ENCODE measurements at places on chromosomes 6 and 20. TPM values are rescaled to one million over a fixed set of nuclear protein-coding genes. Genes with fewer than 3 reads are reported as not detected.

GRCh38 chr20:23042270-23042669, 7.2 kb downstream of the SSTR4 start:
- peaks cover 68% of the 10 kb centered on the region for H3K27me3 ChIP-seq
- H3K36me3 ChIP-seq: peaks cover 6% of the 10 kb centered on the region
- no peak for DNase-seq
- no peak overlapping the region for H3K4me3 ChIP-seq
- peaks cover 4% of the 10 kb centered on the region for H3K4me1 ChIP-seq

DNA sequence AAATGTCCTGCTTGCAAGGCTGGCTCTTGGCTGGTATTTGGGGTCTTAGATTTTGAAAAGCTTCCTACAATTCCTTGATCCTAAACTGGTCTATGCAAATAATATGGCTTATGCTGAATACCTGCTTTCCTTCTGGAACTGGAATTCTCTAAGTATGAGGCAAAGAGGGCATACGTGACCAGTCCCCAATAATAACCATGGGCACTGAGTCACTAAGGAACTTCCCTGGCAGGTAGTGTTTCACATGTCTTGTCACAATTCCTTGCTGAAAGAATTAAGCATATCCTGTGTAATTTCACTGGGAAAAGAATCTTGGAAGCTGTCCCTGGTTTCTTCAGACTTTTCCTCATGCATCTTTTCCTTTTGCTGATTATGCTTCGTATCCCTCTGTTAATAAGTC, 106.5 kb downstream of the MMS22L start:
- no peak overlapping the region for H3K27ac ChIP-seq
- H3K4me1 ChIP-seq: no peaks in the 10 kb centered on the region
- no peak overlapping the region for H3K4me3 ChIP-seq
- no peaks in the 10 kb centered on the region for H3K27me3 ChIP-seq
- peaks cover 5% of the 10 kb centered on the region for H3K36me3 ChIP-seq
- no peak for DNase-seq

DNA sequence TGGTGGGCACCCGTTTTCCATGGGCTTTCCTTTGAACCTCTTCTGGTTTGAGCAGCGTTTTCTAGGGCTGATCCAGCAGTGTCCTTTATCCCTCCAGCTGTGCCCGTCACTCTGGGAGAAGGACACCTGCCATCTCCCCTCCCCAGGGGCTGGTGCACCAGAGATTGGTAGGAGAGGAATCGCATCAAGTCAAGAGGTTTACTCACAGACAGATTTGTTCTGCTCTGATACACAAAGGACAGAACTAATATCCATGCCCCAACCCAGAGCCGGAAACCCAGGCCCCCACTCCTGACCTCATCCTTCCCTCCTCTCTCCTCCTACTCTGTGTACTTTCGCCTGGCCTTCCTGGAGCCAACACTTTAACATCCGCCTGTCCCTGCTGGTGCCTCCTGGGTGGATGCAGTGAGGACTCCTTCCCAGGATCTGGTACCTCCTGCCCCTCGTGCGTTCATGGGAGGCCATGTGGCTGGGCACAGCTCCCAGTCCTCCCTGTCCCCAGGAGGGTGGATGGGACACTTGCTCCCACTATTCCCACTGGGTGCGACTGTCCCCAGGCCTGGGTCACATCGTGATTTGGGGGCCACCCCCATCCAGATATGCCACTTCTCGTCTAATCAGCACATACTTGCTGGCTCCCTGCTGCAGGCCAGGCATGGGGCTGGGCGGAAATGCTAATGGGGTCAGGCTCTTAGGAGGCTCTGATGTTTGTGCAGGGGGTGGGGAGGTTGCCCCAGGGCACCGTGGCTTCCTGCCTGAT, 286.3 kb downstream of the CDH4 start:
- H3K27ac ChIP-seq: no peak overlapping the region
- H3K27me3 ChIP-seq: no peaks in the 10 kb centered on the region
- H3K36me3 ChIP-seq: no peaks in the 10 kb centered on the region
- H3K4me3 ChIP-seq: no peak overlapping the region
- no peak for DNase-seq
- H3K4me1 ChIP-seq: no peaks in the 10 kb centered on the region

- H3K4me3 ChIP-seq: no peak overlapping the region
- no peak overlapping the region for H3K27ac ChIP-seq
- DNase-seq: no peak
- H3K36me3 ChIP-seq: no peaks in the 10 kb centered on the region
- peaks cover 9% of the 10 kb centered on the region for H3K4me1 ChIP-seq
- H3K27me3 ChIP-seq: peaks cover 21% of the 10 kb centered on the region
Observed at GRCh38 chr6:163260111-163260895, 154.2 kb upstream of the QKI start.

GRCh38 chr6:139323511-139324300, 31.9 kb upstream of the TXLNB start:
- peak overlapping the region; percentile 94 for H3K27ac ChIP-seq
- DNase-seq: peak; percentile 78
- peaks cover 16% of the 10 kb centered on the region for H3K36me3 ChIP-seq
- peak overlapping the region; percentile 81 for H3K4me3 ChIP-seq
- peaks cover 37% of the 10 kb centered on the region for H3K4me1 ChIP-seq

GRCh38 chr6:108589244-108589791, 28.6 kb downstream of the FOXO3 start:
- H3K27me3 ChIP-seq: no peaks in the 10 kb centered on the region
- DNase-seq: no peak
- H3K4me3 ChIP-seq: no peak overlapping the region
- peak overlapping the region; percentile 45 for H3K27ac ChIP-seq

GRCh38 chr6:134596191-134596590, 278.3 kb upstream of the SGK1 start:
- no peak overlapping the region for H3K27ac ChIP-seq
- peaks cover 4% of the 10 kb centered on the region for H3K27me3 ChIP-seq
- no peak overlapping the region for H3K4me3 ChIP-seq
- no peaks in the 10 kb centered on the region for H3K4me1 ChIP-seq
- H3K36me3 ChIP-seq: no peaks in the 10 kb centered on the region

GRCh38 chr6:98944598-98945081, 3.1 kb downstream of the FBXL4 start:
- DNase-seq: no peak
- no peaks in the 10 kb centered on the region for H3K27me3 ChIP-seq
- peaks cover 46% of the 10 kb centered on the region for H3K4me1 ChIP-seq
- H3K27ac ChIP-seq: no peak overlapping the region
- H3K36me3 ChIP-seq: peaks cover 23% of the 10 kb centered on the region

DNA sequence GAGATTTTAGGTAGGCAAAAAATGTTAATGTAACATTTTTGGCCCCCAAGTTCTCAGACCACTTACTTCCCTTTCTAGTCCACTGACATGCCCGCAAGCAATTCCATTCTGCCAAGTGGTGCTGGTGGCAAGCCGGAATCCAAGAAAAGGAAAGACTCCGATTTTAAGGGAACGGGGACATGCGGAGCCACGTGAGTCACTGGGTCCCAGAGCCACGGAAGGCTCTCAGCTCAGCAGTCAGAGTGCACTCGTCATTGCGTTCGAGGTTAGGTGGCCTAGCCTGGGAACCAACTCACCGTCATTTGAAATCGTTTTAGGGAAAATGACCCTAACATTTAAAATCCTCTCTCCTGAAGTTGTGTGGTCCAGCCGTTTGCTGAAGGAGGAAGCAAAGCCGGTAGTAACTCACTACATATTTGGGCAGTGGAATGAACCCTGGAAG, 711 bp upstream of the SIRT5 start:
- H3K27me3 ChIP-seq: peaks cover 3% of the 10 kb centered on the region
- no peaks in the 10 kb centered on the region for H3K36me3 ChIP-seq
- peaks cover 17% of the 10 kb centered on the region for H3K4me1 ChIP-seq
- peak overlapping the region; percentile 94 for H3K4me3 ChIP-seq
- no peak for DNase-seq
- peak overlapping the region; percentile 92 for H3K27ac ChIP-seq

DNA sequence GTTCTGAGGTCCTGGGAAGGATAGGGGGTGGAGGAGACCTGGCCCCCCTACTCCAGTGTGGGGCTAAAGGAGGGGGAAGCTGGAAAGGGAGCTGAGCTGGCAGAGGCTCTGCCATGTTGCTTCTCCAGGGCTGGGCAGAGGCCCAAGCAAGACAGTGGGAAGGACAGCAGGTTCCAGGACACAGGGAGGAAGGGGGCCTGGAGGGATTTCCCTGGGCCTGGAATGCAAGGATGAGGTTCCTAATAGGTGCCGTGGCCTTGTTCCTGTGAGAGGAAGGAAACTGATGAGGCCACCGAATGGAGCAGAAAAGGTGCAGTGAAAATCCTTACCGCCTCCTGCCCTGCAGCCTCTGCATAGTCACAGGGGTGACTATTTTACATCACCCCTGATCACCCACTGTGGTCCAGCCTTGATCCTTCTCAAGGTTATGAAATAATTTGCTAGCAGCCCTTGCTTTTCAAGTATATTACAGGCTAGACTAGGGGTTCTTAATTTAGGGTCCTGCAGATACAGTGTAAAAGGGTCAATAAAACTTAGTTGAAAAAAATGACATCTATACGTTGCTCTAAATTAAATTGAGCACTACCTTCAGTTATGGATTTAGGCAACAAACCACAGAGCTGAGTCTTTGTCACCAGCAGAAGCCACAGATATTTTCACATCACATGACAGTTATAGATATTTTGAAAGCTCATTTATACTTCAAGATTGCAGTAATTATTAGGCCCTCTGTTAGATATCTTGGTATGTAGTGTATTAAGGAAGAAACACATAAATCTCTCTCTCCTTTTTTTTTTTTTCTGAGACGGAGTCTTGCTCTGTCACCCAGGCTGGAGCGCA, 45.7 kb upstream of the RNF24 start:
- DNase-seq: no peak
- peaks cover 12% of the 10 kb centered on the region for H3K4me1 ChIP-seq
- no peaks in the 10 kb centered on the region for H3K36me3 ChIP-seq
- no peak overlapping the region for H3K4me3 ChIP-seq
- H3K27ac ChIP-seq: no peak overlapping the region
- H3K27me3 ChIP-seq: peaks cover 5% of the 10 kb centered on the region

DNA sequence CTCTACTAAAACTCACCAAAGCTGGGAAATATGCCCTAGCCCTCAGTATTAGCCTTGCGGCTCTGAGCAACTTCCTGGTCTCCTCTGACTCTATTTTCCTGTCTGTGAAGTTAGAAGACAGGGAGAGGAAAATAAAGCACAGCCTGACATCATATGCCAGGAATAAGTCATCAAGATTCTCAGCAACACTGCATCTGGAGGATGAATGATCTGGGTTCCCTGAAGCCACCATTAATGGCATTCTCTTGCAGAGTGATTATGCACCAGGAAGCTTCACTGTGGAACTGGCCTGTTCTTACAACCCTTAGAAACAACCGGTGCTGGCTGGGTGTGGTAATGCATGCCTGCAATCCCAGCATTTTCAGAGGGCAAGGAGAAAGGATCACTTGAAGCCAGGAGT, 12.4 kb downstream of the ADGRF5 start:
- H3K27me3 ChIP-seq: peaks cover 15% of the 10 kb centered on the region
- H3K27ac ChIP-seq: no peak overlapping the region
- DNase-seq: no peak
- no peak overlapping the region for H3K4me3 ChIP-seq
- no peaks in the 10 kb centered on the region for H3K4me1 ChIP-seq

DNA sequence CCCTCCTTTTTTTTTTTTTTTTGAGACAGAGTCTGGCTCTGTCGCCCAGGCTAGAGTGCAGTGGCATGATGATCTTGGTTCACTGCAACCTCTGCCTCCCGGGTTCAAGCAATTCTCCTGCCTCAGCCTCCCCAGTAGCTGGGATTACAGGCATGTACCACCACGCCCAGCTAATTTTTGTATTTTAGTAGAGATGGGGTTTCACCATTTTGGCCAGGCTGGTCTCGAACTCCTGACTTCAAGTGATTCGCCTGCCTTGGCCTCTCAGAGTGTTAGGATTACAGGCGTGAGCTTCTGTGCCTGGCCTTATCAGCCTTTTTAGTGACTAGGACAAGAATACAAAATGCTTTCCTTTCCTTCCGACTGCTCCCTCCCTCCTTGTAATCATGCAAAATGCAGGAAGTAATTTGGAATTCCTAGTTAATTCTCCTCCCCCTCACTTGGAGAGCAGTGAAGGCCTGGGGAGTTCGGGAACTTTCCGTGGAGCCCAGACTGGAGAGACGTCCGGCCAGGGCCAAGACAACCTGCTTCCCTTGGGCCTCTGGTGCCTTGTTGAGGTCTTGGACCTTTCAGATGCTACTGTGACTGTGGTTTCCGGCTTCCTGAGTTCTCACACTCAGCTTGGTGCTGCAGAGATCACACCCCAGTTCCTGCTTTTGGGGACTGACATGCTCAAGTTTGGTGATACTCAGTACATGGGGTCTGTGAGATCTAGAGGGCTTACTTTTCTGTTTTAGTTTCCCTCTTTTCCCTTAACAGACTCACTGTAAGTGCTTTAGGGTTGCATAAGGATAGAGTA, 3.9 kb upstream of the PHF20 start:
- DNase-seq: peak; percentile 83
- peak overlapping the region; percentile 100 for H3K27ac ChIP-seq
- no peaks in the 10 kb centered on the region for H3K27me3 ChIP-seq
- H3K36me3 ChIP-seq: peaks cover 8% of the 10 kb centered on the region
- peak overlapping the region; percentile 93 for H3K4me3 ChIP-seq

GRCh38 chr6:163001330-163001729, 273.6 kb downstream of the PACRG start:
- no peak for DNase-seq
- H3K27me3 ChIP-seq: no peaks in the 10 kb centered on the region
- H3K4me3 ChIP-seq: no peak overlapping the region
- H3K27ac ChIP-seq: no peak overlapping the region
- no peaks in the 10 kb centered on the region for H3K36me3 ChIP-seq
- no peaks in the 10 kb centered on the region for H3K4me1 ChIP-seq

- no peak overlapping the region for H3K27ac ChIP-seq
- H3K36me3 ChIP-seq: peaks cover 4% of the 10 kb centered on the region
- no peaks in the 10 kb centered on the region for H3K27me3 ChIP-seq
- no peak for DNase-seq
- H3K4me3 ChIP-seq: no peak overlapping the region
Observed at GRCh38 chr20:3313683-3314065, 74.7 kb upstream of the SLC4A11 start.

The VWA7 gene
- 1.4 TPM for total RNA-seq

The RIPOR2 gene
- total RNA-seq: 88.4 TPM

The MAFB gene
- 0.64 TPM for total RNA-seq

The ERVFRD-1 gene
- total RNA-seq: not detected

The KCNG1 gene
- total RNA-seq: not detected

The SLC35D3 gene
- not detected for total RNA-seq

The NFYA gene
- total RNA-seq: 21.6 TPM

The DDO gene
- total RNA-seq: not detected

The CDH22 gene
- total RNA-seq: not detected

Measured in natural killer cell treated with Interleukin-12 subunit alpha and Interleukin-12 subunit beta and Interleukin-15 and Interleukin-18, amount 100 ng/mL, for 72 hours (primary cell).